AG09319 (cell line): ENCODE measurements at places on chromosomes 7 and 10.

DNA sequence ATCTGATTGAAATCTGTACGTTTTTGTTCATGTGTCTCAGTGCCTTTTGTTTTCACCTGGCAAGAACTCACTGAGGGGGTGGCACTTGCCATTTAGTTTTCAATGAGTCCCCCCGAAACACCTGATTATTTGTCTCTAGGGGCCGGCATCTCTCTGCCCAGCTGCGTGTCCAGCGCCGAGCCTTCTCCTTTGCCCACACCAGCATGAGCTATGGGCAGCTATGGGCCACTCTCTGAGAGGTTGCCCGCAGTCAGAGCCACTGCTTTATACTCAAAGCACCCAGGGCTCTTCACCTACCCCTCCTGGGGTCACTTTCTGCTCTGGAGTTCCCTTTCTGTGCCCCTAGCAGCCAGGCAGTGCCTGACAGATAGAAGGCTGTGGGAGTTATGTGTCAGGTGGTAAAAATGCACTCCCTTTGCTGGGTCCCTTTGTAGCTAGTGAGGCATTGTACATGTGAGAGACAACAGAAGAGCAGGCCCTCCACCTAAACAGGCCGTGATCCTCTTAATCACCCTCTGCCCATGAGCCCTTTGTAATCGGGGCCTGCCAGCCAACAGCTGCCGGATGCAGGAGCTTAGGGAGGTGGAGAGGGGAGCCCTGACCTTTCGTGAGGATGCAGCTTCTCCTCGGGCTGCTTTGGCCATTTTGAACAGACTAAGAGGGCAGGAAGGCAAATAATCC, 133.1 kb upstream of the NPS start:
- no peak for DNase-seq

GRCh38 chr7:22726907-22727713, at the start of gene IL6:
Gene IL6 (plus strand): TSS chr7:22727200. CDS start chr7:22727263, 63 bp downstream.
- peak; percentile 94 for DNase-seq

DNA sequence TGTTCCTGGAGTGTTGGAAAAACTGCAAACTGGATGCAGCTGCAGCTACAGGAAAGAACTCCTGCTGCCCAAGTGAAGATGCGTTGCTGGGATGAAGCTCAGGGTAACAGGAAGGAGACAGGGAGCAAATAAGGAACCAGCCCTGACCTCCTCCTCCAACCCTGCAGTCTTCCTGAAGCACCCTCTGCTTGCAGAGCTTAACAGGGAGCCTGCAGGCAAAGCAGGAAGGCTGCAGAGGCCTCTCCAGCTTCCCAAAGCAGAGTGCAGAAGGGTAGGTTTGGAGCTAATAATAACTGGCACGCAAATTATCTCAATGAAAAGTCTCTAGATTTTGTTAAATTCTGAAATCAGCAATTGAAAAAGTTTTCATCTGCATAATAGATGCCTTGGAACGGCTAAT, 92.5 kb downstream of the SORCS1 start:
- DNase-seq: no peak

DNA sequence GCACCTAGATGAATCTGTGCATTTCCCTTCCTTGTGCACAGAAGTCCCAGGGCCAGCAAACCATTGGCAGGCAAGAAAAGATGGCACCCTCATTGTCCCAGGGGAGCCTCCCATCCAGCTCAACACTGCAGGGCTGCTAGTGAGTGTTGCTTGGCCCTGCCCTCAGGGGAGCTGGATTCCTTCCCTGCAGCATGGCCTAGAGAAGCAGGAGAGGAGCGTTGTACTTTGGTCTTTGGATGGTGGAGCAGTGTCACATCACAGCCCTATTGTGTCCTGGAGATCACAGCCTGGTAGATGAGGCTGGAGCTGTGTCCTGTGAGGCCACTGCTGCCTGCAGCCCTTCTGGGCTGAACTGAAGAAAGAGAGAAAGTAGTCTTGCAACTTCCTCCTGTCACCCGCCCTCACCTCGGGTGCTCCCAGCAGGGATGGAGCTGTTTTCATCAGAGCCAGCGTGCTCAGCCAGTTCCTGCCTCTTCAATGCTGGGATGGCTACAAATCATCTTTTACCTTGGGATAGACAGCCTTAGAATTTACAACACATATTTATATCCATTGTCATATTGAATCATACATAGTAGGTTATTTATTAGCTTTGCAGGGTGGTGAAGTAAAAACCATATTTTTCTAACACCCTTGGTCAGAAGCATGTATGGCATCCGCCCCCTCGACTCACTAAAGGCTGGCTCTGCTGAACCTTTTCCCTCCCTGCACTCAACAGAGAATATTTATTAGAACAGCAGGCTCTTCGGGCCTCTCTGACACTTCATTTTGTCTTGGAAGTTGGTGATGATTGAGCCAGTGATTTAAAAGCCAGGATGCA, 43.1 kb upstream of the FAM180A start:
- no peak for DNase-seq

DNA sequence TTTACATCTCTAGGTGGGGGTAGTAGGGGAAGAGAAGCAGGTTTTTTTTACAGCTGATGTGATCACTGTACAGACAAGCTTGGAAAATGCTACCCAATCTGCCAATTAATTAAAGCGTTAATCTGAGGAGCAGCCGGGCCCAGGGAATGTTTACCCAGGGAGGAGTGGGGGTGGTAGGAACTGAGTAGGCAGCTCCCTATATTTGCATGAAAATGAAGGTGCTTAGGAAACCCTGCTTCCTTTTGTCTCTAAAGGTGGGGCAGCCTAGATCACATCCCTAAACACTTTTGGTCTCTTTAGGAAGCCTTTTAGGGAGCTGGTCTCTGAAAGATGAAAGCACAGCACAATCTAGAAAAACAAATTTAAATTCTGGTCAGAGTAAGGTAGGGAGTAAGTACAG, 53.0 kb upstream of the NFKB2 start:
- DNase-seq: no peak
